Iris pigment epithelial cell (primary cell): ENCODE measurements at places on chromosomes 13 and 19.

DNA sequence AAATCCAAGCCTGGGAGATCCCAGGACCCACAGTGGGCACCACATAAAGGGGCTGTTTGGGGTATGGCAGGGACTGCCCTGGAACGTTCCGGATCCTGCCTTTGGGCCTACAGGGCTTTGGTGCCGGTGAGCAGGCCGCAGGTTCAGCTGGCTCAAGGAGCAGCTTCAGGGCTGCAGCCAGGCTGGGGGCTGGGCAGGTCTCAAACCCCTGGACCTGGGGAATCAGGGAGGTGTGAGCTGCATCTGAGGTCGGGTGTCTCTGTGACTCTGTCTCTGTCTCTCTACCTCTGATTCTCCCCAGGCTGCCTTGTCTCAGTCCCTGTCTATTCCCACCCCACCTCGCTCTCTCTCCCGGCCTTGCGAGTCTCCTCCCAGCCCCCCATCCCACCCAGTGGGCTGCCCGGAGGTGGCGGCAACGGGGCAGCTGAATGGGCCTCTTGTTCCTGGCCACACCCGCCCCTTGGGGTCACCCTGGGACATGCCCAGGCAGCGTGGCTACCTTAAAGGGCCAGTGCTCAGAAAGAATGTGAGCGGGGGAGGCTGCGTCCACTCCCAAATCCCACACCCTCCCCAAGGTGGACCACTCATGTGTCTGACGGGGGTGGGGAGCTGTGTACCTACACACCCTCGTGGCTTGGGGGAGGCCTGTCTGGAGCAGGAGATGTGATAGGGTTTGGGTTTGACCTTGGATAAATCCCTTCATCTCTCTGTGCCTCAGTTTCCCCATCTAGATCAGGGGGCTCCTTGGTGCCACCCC is 31.1 kb downstream of the NFIC start:
- no peak for DNase-seq

- DNase-seq = peak; percentile 2
Observed at GRCh38 chr13:65540175-65540574, 1690.0 kb downstream of the PCDH9 start.

- no peak for DNase-seq
Observed at GRCh38 chr19:6891761-6892385, 4.5 kb downstream of the ADGRE1 start.

DNA sequence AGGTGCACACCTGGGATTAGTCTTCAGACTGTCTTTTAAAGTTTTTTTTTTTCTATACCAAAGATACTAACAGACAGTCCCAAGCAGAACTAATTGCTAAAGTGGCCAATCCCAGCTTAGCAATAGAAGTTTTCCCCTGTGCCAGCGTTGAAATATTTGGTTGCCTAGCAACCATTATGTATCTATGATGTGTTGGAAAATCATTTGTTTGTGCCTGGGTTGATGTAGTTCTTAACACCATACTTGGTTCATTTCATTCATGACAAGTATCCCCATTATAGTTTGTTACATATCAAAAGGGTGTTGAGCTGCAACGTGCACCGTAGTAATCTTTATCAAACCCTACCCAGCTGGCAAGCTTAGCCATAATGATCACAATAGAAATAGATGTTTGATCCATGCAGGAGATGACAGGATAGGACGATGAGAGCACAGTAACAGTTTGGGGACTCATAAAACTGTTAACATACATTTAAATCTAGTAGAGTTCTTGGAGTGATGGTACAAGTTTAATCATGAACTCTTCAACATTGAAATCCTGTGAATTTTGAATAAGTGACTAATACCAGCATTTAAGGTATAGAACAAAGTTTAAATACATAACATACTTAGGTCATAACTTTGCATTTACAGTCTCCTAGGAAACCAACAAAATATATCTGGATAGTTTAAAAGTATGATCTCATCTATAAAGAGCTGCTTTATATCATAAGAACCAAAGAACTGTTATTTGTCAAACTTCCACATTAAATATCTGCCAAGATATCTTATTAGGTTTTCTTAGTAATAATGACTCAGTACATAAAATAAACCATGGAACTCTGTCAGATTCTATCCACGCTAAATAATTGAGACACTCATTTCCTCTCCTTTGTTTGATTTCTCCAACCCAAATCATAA is 73.4 kb downstream of the MBNL2 start:
- DNase-seq = peak; percentile 68

DNA sequence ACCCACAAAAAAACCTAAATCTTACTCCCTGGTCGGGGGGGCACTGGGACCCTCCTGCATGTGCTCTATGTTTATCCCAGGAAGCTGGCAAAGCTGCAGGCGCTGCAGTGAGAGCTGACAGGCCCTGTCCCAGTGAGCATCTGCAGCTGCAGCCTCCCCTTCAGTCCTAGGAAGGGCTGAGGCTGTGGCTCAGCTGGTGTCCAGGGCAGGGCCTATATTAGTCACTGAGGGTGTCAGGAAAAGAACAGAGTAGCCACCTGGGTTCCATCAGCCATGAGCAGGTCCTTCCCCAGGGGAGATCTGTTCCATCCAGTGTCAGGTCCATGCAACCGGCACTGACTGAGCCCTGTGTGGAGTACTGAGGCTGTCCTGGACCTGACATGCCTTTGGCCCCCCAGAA is 120.5 kb downstream of the TNFRSF19 start:
- DNase-seq = no peak

- DNase-seq = no peak
Observed at GRCh38 chr13:30121244-30121643, 186.1 kb downstream of the KATNAL1 start.

- DNase-seq = peak; percentile 80
Observed at GRCh38 chr13:100382785-100383184, 205.8 kb downstream of the GGACT start.

GRCh38 chr13:93727211-93728141 is 500.9 kb downstream of the GPC6 start:
- peak; percentile 61 for DNase-seq
